ENCODE measurements at places on chromosomes 7 and 10.

- no peak for DNase-seq
Measured at GRCh38 chr7:85320699-85321476, 134.0 kb upstream of the SEMA3D start.

- DNase-seq: no peak
Measured at GRCh38 chr10:58473976-58474375, 38.7 kb upstream of the BICC1 start.

GRCh38 chr10:114634609-114634979 lies 23.5 kb downstream of the ABLIM1 start:
- no peak for DNase-seq

- DNase-seq: peak; percentile 40
Measured at GRCh38 chr7:118195837-118196474, 12.0 kb downstream of the LSM8 start.

- DNase-seq: no peak
Measured at GRCh38 chr7:94912085-94912484, 4.7 kb downstream of the PPP1R9A start.

DNA sequence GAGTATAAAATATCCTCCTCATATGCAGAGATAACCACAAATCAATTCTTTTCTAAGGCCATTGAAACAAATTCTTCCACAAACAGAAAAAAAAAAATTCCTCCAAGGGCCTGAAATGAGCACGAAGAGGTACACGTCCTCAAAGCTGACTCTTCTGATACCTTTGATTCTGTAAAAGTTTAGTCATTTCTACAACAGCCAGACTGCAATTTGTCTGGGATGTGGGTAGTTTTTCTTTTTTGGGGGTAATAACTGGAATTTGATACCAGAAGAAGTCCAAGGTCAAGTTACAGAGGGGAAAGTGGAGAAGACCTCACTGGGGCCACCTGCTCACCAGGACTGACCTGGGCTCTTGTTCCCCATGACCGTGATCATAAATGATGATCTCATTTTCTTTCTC lies 121.8 kb downstream of the AOAH start:
- no peak for DNase-seq

GRCh38 chr10:69624245-69624786 lies 5.7 kb upstream of the FAM241B start:
- no peak for DNase-seq

DNA sequence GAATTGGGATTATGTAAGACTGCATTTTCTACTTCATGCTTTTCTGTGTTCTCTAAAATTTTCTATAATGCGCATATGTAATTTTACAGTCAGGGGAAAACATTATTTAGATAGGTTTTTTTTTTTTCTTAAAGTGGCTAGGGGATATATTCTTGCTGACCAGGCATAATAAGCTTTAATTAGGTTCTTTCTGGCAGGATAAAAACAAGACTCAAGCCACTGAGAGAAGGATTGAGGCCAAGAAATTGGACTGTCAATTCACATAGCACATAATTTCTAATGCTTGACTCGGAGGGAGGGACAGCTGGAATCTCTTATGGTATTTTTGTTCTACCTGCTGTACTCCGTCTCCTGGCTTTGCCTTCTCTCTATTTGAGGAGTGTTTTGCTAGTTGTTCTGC lies 119.8 kb upstream of the NPVF start:
- DNase-seq: no peak

GRCh38 chr7:141679014-141679413 lies 23.0 kb downstream of the DENND11 start:
- DNase-seq: no peak

DNA sequence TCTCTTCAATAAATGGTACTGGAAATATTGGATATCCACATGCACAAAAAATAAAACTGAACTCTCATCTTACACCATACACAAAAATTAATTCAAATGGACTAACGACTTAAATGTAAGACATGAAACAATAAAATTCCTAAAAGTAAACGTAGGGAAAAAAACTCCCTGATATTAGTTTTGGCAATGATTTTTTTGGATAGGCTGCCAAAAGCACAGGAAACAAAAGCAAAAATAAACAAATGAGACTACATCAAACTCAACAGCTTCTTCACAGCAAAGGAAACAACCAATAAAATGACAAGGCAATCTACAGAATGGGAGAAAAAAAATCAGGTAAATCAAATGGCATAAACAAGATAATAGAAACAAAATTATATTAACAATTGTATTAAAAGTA lies 65.7 kb downstream of the ORC5 start:
- no peak for DNase-seq

DNA sequence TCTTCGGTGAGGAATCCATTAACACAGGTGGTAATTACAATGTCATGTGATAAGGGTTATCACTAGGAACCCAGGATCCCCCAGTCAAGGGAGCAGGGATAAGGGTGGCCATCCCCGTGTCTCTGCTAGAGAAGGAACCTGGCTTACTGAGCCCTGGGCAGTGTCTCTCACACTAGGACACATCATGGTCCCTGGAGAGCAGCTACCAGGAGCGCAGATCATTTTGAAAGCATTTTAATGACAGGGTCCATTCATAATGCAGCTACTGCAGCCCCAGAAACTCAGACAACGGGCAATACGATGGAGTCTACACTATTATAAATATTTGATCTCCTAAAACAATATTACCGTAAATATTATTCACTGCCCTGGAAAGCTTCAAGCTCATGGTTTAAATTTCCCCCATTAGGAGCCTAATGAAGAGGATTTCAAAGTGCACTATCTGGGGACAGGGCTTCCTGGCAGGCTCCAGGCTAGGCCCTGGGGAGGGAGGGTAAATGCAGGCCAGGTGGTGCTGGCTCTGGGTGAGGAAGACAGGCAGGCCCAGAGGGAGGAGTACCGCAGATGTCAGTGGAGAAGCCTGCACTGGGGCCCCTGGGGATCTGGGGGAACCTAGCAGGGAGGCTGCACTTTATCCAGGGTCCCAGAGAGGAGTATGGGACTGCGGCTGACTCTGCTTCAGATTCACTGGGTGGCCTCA lies 52.6 kb upstream of the LOXL4 start:
- DNase-seq: no peak

GRCh38 chr10:45581582-45582385 lies 90.8 kb downstream of the ZFAND4 start:
- DNase-seq: no peak

- no peak for DNase-seq
Measured at GRCh38 chr10:117300671-117301070, 59.8 kb downstream of the SLC18A2 start.

GRCh38 chr7:49821181-49821580 lies 47.7 kb downstream of the VWC2 start:
- DNase-seq: no peak

GRCh38 chr7:31688996-31689395 lies 2.0 kb downstream of the PPP1R17 start:
- no peak for DNase-seq

GRCh38 chr10:16949816-16950215 lies 132.6 kb upstream of the RSU1 start:
- DNase-seq: no peak

GRCh38 chr10:13891128-13892000 lies 304.6 kb downstream of the PRPF18 start:
- no peak for DNase-seq

- DNase-seq: no peak
Measured at GRCh38 chr10:118171861-118172260, 125.1 kb upstream of the RAB11FIP2 start.

DNA sequence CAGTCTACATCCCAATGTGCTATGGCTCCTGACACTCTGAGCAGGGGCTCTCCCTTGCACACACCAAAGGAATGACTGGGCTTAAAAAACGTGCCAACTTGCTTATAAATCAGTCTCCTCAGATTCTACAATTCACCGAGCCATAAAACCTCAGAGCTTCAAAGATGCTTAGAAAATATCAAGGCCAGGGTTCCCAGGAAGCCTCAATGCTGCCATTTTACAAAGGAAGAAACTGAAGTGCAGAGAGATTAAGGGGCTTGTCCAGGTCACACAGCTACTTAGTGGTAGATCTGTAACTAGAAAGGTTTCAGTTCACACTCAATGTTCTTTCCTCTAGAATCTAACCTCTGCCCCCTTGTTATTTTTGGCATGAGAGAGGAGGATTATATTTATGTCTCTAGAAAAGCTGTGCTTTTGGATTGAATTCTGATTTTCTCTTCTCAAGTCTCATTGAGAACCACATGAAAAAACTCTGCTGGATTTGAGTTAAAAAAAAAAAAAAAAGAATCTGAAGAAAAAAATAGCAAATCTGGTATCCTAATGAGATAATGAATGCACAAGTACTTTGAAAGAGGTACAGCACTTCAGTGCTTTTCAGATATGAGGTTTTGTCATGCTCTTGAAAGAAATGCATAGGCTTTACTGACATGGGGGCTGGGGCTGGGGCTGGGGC lies 22.3 kb upstream of the TSPAN33 start:
- DNase-seq: no peak

GRCh38 chr10:33715303-33715975 lies 381.0 kb upstream of the NRP1 start:
- no peak for DNase-seq

- no peak for DNase-seq
Measured at GRCh38 chr7:22725585-22725984, 1.4 kb upstream of the IL6 start.

DNA sequence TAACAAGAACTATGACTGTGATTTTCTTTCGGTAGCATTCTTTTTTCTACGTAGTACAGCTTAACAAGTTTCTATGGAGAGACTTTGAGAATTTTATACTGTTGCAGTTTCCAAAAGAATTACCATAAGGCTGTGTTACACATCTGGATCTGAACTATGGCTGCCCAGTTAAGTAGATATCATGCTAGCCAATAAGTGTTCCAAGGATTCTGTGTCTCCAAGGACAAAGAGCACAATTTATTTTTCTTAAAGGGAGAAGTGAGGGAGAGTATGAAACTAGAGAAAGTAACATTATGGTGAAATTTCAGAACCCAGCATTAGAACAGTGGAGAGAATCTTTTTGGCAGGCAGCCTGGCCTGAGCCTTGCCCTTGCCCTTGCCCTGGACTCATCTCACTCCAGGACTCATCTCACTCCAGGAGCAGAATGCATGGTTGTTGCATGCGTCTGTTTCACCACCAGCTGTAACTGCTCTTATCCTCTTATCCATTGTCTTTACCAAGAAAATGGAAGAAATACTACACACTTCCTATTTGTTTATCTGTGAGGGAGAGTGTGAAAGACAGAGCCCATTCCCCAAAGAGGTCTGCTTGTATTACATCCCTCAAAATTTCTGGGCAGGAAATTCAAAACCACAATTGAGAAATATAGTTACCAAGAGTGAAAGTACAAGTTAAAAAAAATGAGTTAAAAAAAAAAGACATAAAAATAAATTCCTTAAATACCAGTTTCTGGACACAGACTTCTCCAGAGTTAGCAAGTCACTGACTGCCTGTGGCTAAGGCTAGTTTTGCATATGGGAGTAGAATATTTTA lies 1067.5 kb downstream of the NRG3 start:
- no peak for DNase-seq

DNA sequence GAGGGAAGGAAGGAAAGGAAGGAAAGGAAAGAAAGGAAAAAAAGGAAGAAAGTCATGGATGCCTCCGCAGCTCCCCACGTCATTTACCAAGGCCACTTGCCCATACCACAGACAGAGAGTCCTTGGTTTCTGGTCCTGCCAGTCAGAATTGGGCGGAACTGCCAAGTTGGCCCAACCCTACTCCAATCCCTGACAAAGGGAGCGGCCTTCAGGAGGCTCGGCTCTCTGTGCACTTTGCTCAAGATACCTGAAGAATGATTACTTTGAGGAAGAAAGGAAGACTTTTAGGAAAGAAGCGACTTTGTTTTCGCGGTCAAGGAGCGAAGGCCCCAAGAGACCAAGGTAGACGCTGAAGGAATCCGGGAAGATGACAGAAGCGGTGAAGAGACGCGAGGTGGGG lies 49.1 kb upstream of the FXYD4 start:
- DNase-seq: no peak

GRCh38 chr7:108611268-108611667 lies 41.6 kb downstream of the DNAJB9 start:
- DNase-seq: no peak

GRCh38 chr10:31851216-31851615 lies 77.4 kb downstream of the ARHGAP12 start:
- no peak for DNase-seq

DNA sequence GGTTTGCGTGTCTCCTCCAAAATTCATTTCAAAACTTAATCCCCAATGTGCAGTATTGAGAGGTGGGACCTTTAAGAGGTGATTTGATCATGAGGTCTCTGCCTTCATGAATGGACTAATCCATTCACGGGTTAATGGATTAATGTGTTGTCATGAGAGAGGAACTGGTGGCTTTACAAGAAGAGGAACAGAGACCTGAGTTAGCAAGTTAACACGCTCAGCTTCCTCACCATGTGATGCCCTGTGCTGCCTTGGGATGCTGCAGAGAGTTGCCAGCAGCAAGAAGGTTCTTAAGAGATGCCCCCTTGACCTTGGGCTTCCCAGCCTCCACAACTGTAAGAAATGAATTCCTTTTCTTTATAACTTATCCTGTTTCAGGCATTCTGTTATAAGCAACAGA lies 3.7 kb upstream of the TCTN3 start:
- no peak for DNase-seq

GRCh38 chr10:30702860-30703259 lies 73.3 kb upstream of the LYZL2 start:
- DNase-seq: no peak

DNA sequence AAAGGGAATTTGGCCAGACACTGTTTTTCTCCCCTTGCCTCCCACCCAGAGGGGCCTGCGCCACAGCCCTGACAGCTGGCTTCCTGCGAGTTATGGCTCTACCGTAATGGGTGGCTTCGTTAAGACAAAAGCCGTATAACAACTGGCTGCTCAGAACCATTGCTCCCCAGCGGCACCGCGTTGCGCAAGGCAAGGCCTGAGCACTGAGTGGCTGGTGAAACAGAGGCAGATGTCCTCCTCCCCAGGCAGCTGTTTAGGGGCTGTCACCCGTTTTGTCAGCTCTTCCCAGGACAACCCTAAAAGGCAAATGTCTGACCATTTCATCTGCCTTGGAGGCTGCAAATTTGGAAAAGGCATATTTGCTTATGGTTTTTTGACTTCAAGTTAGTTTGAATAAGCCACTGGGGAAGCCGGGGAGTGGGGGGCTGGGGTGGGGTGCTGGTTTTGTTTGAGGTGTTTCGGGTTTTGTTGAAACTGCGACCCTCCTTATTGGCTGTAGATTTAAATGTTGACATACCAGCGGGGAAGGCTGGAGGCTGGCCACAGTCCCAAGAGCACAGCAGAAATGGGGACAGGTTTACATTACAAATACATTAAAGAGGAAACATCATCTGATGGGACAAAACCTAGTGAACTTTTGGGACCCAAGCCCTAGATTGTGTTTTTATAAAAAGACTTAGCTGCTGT lies 681 bp upstream of the SPOCK2 start:
- DNase-seq: peak; percentile 18

- DNase-seq: no peak
Measured at GRCh38 chr10:76492026-76492425, 1060.6 kb downstream of the LRMDA start.

- no peak for DNase-seq
Measured at GRCh38 chr10:18542832-18543231, 108.6 kb downstream of the NSUN6 start.

GRCh38 chr10:26227786-26228185 lies 11.2 kb downstream of the GAD2 start:
- no peak for DNase-seq

Data from NCI-H1436 (cell line).